ENCODE measurements at places on chromosomes 6 and 20.
A peak's percentile ranks its signal among the peaks of the same experiment; 100 is the strongest.

DNA sequence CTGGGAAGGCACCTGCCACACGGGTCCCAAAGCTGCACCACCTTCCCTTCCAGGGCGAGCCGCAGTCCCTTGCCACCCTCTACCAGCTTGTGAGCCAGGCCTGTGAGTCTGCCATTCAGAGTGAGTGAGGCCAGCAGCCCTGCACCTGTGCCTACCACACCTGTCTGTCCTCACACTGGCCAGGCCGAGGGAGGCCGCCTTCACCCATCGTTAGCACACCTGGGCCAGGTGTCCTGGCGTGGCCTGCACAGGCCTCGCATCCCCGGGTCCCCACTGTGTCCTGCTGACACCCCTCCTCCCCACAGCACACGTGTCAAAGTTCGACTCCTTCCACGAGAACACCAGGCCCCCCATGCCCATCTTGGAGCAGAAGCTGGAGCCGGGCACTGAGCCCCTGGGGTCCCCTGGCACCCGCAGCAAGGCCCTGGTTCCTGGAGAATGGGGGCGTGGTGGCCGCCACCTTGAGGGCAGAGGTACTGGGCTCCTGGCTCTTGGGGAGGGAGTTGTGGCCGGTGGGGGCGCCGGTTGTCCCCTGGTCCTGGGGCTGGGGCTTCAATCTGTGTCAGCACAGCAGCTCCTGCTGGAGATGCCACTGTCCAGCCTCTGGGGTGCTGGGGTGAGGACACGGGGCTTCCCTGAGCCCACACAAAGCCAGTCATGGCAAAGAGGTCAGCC, 33.0 kb downstream of the CHRNA4 start:
- no peak for DNase-seq

GRCh38 chr6:118968416-118968815, 33.5 kb upstream of the MCM9 start:
- DNase-seq, result no peak

DNA sequence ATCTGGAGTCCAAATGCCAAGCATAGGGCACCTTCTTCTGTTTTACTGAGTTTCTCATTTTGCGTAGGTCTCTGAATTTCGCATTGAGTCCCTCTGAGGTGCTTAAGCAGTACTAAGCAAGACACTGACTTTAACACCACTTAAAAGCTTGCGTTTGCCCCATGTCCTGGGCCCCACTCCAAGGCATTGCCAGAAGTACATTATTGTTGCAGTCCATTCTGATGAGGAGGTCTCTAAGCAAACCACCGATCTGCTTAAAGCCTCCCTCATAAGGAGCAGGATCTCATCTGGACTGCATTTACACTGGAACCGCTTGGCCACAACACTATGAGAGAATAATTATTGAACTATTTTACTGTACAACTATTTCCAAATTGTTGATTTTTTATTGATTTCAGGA, 16.3 kb downstream of the BMP2 start:
- no peak for DNase-seq

DNA sequence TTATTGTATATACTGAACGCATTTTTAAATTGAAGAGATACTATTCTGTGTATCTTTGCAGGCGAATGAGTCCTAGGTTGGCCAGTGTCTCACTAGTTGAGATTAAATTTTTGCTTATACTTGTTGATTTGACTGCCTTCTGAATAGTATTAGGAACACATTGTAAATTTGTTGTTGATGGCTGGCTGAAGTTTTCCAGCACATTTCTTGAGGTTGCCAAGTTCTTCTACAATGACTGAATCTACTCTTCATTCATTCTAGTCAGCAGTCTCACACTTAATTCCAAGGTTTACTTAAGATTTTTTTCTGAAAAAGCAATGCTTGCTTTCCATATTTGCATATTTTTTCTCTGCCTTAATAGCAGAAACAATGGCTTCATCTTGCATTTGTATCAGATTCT, 151.7 kb downstream of the ZFAND3 start:
- no peak for DNase-seq

DNA sequence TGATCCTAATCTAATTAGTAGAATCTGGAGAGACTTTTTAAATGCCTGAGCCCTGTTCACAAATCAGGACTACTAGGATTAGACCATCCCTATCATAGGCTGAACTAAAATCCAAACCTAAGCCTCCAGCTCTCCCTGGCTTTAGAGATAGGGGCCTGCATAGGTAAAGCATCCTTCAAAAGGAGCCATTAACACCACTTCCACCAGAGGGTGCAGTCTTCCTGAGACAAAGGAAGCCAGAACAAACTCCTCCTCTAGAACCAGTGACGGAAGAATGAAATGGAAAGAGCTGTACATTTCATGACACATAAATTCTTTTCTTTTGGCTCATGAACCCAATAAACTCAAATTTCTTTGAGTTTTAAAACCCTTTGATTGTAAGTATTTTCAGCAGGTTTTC, 291.2 kb upstream of the ADGRB3 start:
- peak; percentile 17 for DNase-seq

GRCh38 chr6:116994447-116994846, 117.4 kb downstream of the RFX6 start:
- DNase-seq, result no peak

DNA sequence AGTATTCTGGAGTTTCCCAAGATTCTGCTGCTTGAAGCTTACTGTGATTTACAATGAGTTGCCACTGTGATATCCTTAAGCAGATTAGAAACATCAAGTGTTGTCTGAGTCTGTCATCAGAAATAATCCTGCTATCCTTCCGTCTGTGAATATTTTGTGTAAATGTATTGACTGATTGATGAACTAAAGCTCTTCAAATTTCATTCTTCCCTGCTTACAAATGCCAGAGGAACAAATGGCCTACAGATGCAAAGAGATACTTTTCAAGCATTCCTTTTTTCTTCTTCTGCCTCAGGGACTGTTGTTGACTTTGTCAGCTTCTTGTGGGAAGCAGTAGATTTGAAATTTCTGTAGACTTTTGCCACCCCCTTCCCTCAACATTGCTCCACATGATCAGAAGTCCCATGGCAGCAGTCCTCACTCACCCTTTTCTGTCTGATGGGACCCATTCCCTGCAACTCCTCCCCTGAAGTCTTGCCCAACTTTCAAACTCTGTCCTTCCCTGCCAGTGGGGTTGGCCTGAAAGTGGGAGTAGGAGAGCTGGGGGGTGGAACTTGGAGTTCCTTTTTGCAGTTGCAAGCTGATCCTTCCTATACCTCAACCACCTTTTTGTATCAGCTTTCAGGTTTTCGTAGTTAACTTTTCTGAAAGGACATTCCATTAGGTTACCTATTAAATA, 38.5 kb upstream of the MLIP start:
- no peak for DNase-seq

GRCh38 chr6:37631295-37631694, 66.4 kb downstream of the MDGA1 start:
- DNase-seq, result no peak

DNA sequence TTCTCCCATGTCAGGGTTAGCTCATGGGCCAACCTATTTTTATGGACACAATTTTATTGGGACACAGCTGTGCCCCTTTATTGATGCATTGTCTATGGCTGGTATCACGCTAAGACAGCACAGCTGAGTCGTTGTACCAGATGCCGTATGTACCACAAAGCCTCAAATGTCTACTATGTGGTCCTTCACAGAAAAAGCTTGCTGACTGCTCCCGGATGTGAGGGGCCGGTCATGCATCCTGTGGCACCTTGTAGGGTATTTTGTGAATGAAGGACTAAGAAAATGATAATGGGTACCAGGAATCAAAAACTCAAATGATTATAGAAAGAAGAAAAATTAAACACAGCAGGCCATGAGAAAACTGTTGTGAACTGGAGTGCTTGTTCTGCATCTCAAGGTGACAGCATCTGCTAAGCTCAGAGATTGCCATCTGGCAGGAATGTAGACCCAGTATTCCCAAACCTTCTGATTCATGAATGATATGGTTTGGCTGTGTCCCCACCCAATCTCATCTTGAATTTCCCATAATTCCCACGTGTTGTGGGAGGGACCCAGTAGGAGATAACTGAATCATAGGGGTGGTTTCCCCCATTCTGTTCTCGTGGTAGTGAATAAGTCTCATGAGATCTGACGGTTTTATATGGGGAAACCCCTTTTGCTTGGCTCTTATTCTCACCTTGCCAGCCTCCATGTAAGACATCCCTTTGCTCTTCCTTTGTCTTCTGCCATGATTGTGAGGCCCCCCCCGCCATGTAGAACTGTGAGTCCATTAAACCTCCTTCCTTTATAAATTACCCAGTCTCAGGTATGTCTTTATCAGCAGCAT, 248.5 kb downstream of the TSHZ2 start:
- no peak for DNase-seq

- no peak for DNase-seq
Observed at GRCh38 chr20:32387252-32387651, 29.1 kb downstream of the ASXL1 start.

DNA sequence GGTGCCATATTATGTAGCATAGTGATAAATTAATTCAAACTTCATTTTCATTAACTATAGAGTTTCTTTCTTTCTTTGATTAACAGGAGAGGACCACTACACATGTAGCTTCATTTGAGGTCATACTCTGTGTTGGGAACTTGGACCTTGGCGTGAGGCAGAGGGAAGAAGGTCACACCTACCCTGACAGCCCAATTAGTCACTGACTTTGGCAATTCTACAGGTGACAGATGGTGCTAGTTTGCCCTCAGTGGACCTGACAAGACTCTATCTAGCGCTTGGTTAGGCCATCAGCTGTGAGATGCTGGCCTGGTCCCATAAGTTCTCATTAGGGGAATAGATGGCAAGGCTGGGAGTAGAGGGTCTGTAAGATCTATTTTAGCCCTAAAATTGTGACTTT, 14.2 kb downstream of the SLX4IP start:
- DNase-seq, result no peak

DNA sequence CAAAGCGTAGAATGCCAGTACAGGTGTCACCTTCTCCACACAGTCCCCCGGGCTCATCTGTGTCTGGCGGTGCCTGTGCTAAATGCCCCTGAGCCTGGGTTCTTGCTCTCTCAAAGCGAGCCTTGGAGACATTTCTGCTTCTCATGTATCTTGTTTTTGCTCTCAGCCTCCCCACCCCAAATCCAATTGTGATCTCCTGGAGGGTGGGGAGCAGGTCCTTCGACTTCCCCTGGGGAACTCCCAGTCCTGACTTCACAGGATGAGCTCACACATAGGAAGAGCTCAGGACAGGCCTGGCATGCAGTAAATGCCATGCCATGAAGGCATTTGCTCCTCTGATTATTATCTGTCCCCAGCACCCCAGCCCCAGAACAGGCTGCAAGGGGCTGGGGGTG, 58.1 kb downstream of the NOL4L start:
- DNase-seq, result no peak
